ENCODE measurements at places on chromosomes 11 and 22.

GRCh38 chr11:20038412-20038811, 121.9 kb downstream of the DBX1 start:
- no peak for DNase-seq

GRCh38 chr11:44784436-44784760, 57.6 kb downstream of the TSPAN18 start:
- no peak for DNase-seq

DNA sequence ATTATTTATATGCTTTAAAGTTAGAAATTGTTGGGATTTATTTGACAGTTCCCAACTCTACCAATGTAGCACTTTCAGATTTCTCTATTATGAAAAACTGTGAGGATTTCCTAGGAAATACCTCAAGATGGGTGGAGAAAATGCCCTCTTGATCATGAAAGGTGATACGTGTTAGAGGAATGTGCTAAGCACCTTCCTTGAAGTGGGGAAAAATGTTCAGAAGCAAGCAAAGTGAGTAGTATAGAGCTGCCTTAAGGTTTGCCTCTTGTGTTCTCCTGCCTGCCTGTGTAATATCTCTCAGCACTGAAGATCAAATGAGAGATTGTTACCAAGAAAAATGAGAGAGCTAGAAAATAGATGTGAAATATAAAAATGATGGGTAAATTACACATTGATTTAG, 58.2 kb downstream of the YAP1 start:
- DNase-seq = no peak

GRCh38 chr11:102239911-102240310, 77.4 kb upstream of the BIRC3 start:
- no peak for DNase-seq

DNA sequence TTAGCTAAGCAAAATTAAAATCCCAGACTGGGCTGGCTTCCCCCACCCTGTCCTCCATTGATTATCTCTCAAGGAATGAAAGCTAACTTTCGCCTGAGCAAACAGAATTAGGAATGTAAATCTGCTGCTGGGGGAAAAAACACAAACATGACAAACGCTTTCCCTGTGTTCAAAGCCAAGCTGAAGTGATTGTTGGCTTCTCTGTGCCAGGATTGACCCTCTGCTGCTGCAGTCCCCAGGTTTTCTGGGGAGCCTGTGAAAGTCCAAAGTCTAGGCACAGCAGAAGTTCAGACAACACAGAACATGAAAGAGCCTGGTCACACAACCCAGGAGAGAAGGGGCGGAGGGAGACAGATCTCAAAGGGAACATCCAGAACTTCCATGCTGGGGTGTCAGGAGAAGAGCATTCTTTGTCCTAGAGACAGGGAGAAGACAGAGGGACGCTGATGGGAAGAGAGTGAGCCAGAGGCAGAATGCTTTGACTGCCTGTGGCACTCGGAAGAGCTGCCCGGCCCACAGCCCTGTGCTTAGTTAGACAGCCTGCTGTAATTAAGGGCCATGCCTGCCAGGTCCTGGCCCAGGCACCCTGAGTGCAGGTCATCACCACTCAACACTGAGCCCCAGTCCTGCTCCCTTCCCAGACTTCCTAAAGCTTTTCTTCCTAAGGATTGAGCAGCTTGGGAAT, 6.9 kb downstream of the PATZ1 start:
- DNase-seq = no peak

DNA sequence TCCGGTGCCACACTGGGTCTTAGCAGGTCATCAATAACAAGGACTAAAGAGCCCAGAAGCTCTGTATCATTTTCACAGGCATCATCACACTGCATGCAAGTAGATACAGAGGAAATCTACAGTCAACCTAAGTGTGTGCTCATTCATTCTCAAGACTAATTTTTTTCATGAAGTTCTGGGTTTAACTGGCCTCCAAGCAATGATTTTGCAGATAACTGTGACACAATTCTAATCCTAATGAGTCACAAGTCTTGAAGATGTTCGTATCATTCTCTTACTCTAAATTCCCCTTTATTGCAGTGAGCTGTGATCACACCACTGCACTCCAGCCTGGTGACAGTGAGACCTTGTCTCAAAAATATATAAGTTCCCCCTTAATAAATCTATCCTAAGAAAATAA, 2.5 kb downstream of the OR52W1 start:
- no peak for DNase-seq

DNA sequence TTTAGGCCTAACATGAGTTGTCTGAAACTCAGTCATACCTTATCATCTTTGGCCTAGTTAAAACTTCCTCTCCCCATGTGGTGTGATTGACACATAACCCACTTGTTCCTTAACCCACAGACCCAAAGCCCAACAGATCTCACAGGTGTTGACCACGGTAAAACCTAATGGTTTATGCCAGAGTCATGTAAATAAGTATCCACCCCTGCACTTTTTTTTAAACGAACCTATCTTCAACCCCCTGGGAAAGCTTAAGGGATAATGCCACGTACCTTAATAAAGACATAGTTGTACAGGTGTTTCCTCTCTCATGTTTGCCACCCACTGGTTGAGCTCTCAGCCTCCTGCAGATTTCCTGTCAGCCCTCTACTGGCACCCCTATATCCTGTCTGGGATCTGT, 709.3 kb upstream of the CCDC179 start:
- DNase-seq = no peak

DNA sequence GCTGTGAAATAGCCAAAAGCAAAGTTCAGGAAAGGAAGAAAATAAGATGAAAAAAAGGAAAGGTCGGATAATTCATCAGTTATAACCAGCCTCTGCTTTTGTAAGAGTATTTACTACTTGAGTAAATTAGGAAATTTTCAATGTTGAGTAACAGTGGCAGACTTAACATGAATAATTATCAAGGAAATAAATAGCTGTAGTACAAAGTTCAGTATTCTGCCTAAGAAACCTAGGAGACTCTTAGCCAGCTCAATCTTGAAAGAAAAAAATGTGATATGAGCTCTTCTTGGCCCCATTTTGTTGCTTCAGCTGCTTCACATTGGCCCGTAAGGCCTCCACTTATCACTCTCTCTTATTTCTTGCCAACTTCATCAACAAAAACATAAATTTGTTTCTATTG, 17.0 kb upstream of the DNAJB7 start:
- no peak for DNase-seq

- no peak for DNase-seq
Observed at GRCh38 chr11:125164422-125165110, at the start of gene PKNOX2. TSS of gene PKNOX2 (plus strand) at chr11:125164751. CDS start at chr11:125351306, 186,555 bp downstream.
